H1 (cell line): ENCODE measurements at places on chromosomes 11 and 22.

DNA sequence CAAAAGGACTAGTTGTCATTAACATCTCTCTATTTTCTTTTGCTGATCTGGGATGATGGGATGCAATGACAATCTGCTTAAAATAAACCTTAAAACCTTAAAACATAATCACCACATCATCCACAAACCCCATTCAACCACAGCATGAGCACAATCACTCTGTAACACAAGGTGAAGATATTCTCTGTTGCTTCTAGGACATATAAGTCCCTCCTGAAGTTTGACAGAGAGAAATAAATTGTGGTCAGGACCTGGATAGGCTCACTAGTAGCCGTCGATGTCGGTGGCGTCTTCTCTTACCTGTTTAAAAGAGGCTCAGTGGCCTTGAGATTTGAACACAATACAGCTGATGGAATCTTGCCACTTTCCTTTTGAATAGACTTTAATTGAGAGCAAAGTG is 47.9 kb downstream of the WT1 start:
- no peaks in the 10 kb centered on the region for H3K4me1 ChIP-seq
- H3K36me3 ChIP-seq, result no peaks in the 10 kb centered on the region
- H3K27me3 ChIP-seq, result no peaks in the 10 kb centered on the region; the same call in 1 of the 2 replicates
- H3K4me3 ChIP-seq, result no peak overlapping the region

GRCh38 chr11:35641171-35641897 is 21.2 kb upstream of the TRIM44 start:
- H3K4me1 ChIP-seq, result peaks cover 6% of the 10 kb centered on the region
- no peaks in the 10 kb centered on the region for H3K27me3 ChIP-seq
- no peaks in the 10 kb centered on the region for H3K36me3 ChIP-seq
- no peak for DNase-seq
- H3K27ac ChIP-seq, result no peak overlapping the region
- H3K4me3 ChIP-seq, result no peak overlapping the region

- peak within 1 kb of the TSS; percentile 66 for H3K4me3 ChIP-seq
- peak; percentile 90 for DNase-seq
- no peaks in the 10 kb centered on the region for H3K36me3 ChIP-seq
These were observed at the start of gene FRMD8 for GRCh38 chr11:65386307-65387140. Gene FRMD8, plus strand, starts transcription at chr11:65386637. Its CDS starts 400 bp downstream, at chr11:65387037.

DNA sequence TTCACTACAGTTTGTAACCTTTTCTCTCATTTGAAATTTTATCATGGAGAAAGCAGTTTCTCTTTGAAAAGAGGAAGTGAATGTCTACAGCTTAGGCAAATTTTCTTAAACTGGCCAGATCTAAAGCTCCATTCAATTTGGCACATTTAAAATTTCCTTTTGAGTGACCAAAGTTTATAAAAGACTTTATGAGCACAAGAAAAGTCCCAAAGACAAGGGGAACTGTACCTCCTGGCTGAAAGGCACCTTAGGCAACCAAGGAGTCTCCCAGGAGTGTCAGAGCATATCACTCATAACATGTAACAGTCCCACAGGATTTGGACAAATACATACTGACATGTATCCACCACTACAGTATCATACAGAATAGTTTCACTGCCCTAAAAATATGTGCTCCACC is 41.3 kb downstream of the NARS2 start:
- no peaks in the 10 kb centered on the region for H3K36me3 ChIP-seq
- H3K27ac ChIP-seq, result no peak overlapping the region
- DNase-seq, result no peak
- no peak overlapping the region for H3K4me3 ChIP-seq

DNA sequence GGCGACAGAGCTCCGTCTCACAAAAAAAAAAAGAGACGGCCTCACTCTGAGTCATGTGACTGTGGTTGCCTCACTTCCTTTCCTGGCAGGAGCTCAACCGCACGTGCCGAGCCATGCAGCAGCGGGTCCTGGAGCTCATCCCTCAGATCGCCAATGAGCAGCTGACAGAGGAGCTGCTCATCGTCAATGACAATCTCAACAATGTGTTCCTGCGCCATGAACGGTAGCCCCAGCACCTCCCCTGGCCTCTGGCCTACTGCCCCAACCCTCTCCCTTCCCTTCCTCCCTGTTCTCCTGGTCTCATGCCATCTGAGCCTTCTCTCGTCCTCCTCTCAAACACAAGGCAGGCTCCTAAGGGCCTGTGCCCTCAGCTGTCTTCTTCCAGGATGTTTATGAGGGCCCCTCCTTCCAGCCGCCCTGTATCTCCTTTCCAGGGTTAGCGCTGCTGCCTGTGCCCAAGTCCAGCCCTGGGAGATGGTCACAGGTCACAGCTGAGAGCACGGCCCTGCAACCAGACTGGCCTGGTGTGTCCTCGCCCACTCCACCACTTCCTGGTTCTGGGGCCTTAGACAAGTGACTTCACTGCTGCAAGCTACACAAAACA is 30.7 kb downstream of the TOM1 start:
- no peaks in the 10 kb centered on the region for H3K27me3 ChIP-seq
- DNase-seq, result no peak
- H3K27ac ChIP-seq, result no peak overlapping the region
- no peak overlapping the region for H3K4me3 ChIP-seq

DNA sequence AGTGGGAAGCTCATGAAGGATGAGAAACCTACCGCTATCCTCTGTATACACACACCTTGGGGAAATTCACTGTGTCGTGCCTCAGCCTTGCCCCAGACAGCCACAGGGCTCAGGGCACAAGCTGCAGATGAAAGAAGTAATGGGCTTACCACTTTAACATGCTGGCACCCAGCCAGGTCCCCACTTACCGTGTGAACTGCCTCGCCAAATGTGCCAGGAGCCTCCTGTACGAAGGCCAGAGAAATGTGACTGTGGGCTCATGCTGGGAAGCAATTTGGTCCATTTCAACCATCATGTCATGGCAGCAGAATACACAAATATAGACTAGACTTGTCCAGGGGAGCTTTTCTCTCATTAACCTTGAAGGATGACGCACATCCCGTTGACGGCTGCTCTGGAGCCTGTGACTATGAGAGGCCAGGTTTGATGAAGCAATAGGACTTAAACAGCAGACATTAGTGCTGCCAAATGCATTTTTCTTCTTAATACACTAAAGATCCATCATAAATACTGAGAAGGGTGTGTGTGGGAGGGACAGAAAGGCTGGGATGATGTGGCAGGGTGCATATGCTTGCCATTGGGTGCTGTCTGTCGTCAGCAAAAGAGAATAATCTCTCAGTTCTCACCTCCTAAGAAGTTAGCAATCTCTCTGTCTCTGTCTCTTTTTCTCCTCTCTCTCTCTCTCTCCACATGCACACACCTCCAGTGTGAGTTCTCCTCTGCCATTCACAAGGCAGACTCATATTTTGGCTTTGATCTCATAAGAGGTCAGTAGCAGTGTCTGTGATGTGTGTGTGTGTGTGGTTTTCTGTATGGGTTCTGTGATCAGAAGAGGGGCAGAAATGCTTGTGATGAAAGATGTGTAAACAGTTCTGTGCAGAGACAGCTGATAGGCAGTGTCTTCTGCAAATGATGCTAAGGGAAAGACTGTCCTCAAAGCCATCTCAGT is 142.4 kb downstream of the KIRREL3 start:
- H3K27ac ChIP-seq, result no peak overlapping the region
- H3K27me3 ChIP-seq, result no peaks in the 10 kb centered on the region
- H3K4me1 ChIP-seq, result no peaks in the 10 kb centered on the region
- H3K4me3 ChIP-seq, result no peak overlapping the region

DNA sequence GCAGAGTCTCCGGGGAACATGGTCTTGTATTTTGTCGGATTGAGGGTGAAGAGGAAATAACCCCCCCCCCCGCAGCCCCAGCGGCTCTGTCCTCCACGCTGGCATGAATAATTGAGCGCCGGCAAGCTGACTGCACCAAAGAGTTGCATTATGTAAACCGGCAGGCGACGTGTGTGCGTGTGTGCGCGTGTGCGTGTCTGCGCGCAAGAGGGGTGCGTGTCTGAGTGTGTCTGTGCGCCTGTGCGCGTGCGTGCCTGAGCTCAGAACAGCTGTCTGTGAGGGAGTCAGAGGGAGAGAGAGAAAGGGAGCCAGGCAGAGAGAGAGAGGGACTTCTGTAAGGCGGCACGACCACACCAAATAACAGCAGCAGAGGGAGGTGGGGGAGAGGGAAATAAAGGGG is 94.4 kb downstream of the SCN3B start:
- no peak overlapping the region for H3K4me3 ChIP-seq
- H3K27ac ChIP-seq, result no peak overlapping the region
- no peak for DNase-seq

DNA sequence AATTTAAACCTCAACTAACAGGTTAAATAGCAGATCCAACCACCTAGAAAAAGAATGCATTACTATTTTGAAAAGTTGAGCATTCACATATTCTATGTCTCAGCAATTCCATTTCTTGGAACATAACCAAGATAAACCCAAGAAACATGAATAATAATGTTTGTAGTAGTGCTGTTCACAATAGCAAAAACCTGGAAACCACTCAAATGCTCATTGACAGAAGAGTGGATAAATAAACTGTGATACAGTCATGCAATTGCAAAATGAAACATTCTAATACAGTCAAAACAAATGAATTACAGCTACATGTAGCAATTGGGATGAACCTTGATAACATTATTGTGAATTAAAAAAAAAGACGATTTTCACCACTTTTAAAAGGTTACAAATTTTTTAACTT is 162.8 kb upstream of the TMEM45B start:
- no peak overlapping the region for H3K27ac ChIP-seq
- H3K4me3 ChIP-seq, result no peak overlapping the region
- no peak for DNase-seq
- no peaks in the 10 kb centered on the region for H3K27me3 ChIP-seq

- H3K27ac ChIP-seq, result no peak overlapping the region
- H3K4me1 ChIP-seq, result 0 out of 2 replicates have a peak, but pooled peaks cover 1% of the 10 kb centered on the region
- DNase-seq, result no peak
These were observed 11.7 kb downstream of the CAPRIN1 start for GRCh38 chr11:34063061-34063795.

DNA sequence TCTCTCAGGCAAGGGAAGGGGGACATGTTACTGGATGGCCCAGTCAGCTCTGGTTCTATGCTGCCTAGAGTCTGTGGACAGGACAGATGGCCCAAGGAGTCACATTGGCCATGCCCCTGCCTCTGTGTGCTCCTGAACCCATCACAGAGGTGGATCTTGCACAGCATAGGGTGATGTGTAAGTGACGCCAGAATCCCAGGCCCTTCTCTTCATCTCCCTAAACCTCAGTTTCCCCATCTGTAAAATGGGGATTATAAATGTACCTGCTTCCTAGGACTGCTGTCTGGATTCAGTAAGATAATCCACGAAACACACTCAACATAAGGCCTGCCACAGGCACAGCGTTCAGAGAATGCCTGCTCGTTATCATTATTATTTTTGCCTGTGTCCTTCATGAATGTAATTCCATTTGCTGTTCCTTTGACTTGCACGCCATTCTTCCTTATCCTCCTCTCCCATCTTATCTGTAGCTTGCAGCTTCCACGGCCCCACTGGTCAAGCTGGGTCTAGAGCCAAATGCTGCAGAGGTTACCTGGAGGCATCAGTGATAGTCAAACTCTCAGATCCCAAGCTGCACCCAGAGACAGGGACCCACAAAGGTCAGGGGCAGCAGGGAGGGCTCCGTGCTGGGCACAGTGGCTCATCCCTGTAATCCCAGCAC is 207.0 kb downstream of the MN1 start:
- H3K4me3 ChIP-seq, result no peak overlapping the region
- H3K27ac ChIP-seq, result no peak overlapping the region
- H3K36me3 ChIP-seq, result no peaks in the 10 kb centered on the region
- DNase-seq, result no peak
- H3K4me1 ChIP-seq, result no peaks in the 10 kb centered on the region

GRCh38 chr11:126817096-126817495 is 183.5 kb downstream of the KIRREL3 start:
- H3K36me3 ChIP-seq, result no peaks in the 10 kb centered on the region
- DNase-seq, result no peak
- peaks cover 4% of the 10 kb centered on the region for H3K4me1 ChIP-seq
- no peak overlapping the region for H3K27ac ChIP-seq
- no peaks in the 10 kb centered on the region for H3K27me3 ChIP-seq

DNA sequence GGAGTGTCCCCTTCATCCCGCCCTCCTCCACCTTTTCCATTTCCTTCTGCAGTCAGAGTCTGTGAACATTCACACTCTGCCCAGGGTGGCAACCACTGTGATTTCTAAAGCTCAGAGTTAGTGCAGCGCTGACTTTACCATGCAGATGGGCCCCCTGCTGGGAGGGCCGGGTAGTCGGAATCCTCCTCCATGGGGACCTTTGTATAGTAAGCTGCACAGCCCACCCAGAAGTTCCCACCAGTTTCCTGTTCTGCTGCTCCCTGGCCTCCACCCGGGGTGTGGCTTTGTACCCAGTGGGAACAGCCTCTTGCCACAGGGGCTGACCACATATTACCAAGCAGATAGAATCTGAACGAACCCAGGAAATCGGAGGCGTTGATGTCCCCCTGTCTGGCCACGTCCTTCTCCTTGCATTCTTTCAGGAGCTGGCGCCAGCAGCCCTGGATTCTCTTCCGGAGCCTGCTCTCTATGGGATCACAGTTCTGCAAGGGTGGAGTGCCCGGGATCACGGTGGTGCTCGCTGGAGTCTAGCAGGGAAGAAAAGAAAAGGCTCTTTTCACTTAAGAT is 125.3 kb downstream of the MPPED1 start:
- no peak overlapping the region for H3K27ac ChIP-seq
- H3K4me1 ChIP-seq, result no peaks in the 10 kb centered on the region
- H3K36me3 ChIP-seq, result no peaks in the 10 kb centered on the region

DNA sequence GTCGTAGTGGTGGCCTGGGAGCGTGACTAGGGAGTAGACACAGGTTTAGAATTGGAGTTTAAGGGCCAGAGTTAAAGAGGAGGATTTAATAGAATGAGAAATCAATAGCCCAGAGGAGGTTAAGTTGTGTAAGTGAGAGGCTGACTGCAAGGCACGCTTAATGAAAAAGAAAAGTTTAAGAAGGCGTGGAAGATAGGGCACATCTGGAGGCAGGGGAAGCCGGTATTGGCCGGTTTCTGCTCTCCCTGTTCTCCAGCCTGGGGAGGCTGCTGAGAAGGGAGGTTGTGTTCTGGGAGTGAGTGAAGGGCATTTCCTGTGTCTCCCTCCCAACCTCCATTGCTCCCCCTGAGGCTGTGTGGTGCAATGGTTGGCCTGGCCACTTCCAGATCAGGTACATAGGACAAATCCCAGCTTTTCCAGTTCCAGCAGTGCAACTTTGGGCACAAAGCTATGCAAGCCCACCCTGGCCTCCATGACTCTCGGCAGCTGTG is 6.3 kb downstream of the GRIK4 start:
- peaks cover 18% of the 10 kb centered on the region for H3K4me1 ChIP-seq
- DNase-seq, result no peak
- H3K36me3 ChIP-seq, result no peaks in the 10 kb centered on the region
- peaks cover 7% of the 10 kb centered on the region; the same call in 1 of the 2 replicates for H3K27me3 ChIP-seq
- no peak overlapping the region for H3K4me3 ChIP-seq
- no peak overlapping the region for H3K27ac ChIP-seq

DNA sequence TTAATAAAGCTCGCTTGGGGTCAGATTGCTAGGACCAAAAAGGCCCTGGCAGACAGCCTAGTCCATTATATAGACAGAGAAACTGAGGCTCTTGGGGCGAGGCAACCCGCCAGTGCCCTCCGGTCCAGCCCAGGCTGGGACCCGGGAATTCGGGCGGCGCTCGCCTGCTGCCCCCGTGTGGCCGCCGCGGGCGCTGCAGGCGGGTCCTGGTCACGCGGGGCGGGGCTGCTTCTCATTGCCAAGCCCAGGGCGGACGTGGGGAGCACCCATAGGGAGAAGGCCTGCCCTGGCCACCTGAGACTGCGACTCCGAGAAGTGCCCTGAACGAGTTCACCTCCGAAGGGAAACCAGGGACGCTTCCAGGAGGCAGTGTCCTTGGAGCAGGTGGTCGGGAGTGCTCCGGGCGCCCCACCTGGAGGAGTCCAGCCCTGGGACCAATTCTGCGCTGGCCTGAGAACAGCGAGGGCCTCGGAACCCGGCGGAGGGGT is 36.0 kb upstream of the CSNK1E start:
- H3K27ac ChIP-seq, result no peak overlapping the region
- H3K4me3 ChIP-seq, result no peak overlapping the region
- no peaks in the 10 kb centered on the region; the same call in 1 of the 2 replicates for H3K36me3 ChIP-seq
- H3K27me3 ChIP-seq, result no peaks in the 10 kb centered on the region
- peaks cover 3% of the 10 kb centered on the region for H3K4me1 ChIP-seq
- peak; percentile 97 for DNase-seq
